Endodermal cell (in vitro differentiated cells): ENCODE measurements at places on chromosomes 3 and 15.

GRCh38 chr3:154850921-154851320 lies 229.2 kb upstream of the MME start:
- no peak for DNase-seq

GRCh38 chr3:156256256-156256655 lies 135.9 kb downstream of the KCNAB1 start:
- no peak for DNase-seq

GRCh38 chr15:78565951-78566774 lies 843 bp downstream of the CHRNA5 start:
- DNase-seq, result peak; percentile 73

DNA sequence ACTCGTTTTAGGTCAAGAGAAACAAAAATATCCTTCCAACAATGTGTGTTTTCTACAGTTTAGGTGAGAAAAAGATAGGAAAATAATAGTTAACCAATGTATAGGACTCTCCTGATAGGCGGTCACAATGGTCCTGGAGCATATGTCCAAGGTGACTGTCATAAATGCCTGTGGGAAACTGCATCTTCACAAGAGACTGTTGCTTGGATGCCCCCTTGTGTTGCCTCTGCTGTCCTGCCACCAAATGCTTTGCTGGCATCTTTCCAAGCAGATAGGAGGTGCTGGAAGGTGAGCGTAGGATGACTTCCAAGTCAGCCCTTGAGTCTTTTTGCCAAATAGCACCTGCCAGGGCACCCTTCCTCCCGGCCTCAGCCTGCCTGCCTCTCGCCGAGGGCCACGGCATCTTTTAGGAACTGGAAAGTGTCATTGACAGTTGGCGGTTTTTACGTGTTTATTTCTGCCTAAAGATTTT lies 24.1 kb upstream of the SACM1L start:
- DNase-seq, result peak; percentile 88

DNA sequence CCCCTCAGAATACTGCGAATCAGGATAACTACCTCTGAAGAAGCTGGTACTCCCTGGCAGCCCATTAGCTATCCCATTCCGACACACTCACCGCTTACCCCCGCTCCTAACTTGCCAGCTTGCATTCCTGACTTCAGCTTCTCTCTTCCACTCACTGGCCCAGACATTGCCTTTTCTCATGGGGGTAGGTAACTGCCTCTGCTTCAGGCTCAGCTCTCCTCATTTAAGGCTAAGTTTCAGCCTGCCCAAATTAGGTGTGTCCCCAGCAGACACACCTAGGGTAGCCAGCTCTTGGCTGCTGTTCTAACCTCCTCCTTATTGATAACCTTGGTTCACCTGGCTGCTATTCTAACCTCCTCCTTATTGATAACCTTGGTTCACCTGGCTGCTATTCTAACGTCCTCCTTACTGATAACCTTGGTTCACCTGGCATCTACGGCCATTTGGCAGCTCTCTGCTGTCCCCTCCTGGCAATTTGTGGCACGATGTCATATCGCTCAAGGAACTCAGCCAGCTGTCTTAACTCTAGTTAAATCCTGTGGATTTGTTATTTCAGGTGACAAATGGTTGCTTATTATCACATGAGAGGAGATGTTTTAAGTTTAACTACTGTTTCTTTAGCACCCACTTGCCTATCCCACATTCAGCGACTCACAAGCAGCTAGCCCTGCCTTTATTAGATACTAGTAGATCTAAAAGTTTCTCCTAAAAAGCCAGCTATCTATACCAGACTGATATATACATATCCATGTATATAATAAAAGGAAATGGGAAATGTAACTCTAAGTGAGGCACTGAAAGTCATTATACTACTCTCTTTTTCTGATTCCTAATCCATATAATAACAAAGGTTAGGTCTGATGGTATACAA lies 106.5 kb upstream of the ACP3 start:
- DNase-seq, result peak; percentile 91

DNA sequence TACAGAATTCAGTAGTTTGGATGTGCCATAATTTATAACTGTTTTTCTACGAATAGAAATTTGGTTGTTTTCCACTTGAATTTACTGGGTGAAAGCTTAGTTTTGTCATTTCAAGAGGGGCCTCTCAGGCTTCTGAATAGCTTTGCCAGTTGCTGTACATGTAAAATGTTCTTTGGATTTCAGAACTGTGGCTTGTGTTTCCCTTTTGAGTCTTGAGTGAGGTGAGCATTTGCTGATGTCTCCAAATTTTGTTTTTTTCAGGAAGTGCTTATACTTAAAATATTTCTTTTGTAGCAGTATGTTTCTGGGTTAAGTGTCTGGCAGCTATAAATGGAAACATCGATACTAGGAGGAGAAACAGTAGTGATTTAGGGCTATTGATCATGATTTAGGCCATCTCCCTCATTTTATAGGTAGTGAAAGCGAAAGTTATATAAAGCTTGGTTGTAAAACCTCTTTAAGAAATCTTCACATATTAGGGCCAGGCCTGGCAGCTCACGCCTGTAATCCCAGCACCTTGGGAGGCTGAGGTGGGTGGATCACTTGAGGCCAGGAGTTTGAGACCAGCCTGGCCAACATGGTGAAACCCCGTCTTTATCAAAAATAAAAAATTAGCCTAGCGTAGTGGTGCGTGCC lies 9.2 kb upstream of the TRAK1 start:
- no peak for DNase-seq

GRCh38 chr3:101453961-101454360 lies 59.1 kb downstream of the SENP7 start:
- DNase-seq, result no peak

GRCh38 chr3:48502728-48503168 lies 1.2 kb downstream of the SHISA5 start:
- DNase-seq, result no peak

DNA sequence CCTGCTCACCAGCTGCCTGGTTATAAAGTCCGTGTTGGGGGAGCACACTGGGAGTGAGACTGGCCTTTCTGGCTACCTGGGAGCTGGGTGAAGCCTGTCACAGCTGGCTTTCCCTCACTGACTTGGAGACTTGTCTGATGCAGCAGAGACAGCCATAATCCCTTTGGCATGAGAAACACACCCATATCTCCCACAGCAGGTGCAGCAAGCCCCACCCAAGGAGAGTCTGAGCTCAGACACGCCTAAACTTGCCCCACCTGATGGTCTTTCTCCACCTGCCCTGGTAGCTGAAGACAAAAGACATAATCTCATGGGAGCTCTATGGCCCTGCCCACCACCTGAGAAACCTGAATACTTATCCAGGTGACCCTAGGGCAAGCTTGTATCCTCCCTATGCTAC lies 54.8 kb downstream of the NMD3 start:
- no peak for DNase-seq
